Foreskin keratinocyte (primary cell): ENCODE measurements at places on chromosomes 2 and 18. TPM values are rescaled to one million over a fixed set of nuclear protein-coding genes. Genes with fewer than 3 reads are reported as not detected.

BARD1 gene
- total RNA-seq = 21.1 TPM in 2 replicates

SOWAHC gene
- total RNA-seq = 30.8 and 31.2 TPM in 2 replicates

OTOS gene
- total RNA-seq = not detected in 2 replicates

MAP2 gene
- 7.4 and 9.1 TPM in 2 replicates for total RNA-seq

ANKRD53 gene
- total RNA-seq = 0.24 and 0.28 TPM in 2 replicates

SAG gene
- not detected in 2 replicates for total RNA-seq
